Aortic smooth muscle cell (primary cell): ENCODE measurements at places on chromosomes 6 and 20. TPM values are rescaled to one million over a fixed set of nuclear protein-coding genes. Genes with fewer than 3 reads are reported as not detected.

Gene UST
- 30.1 and 32.4 TPM in 2 replicates for total RNA-seq

Gene ARG1
- total RNA-seq: not detected in 2 replicates

Gene OSBPL2
- total RNA-seq: 29.6 and 29.8 TPM in 2 replicates

Gene DZANK1
- total RNA-seq: 0.92 and 1.2 TPM in 2 replicates

Gene RIN2
- 29.2 and 42.2 TPM in 2 replicates for total RNA-seq

Gene BPIFB1
- total RNA-seq: not detected in 2 replicates

Gene SSTR4
- 0.13 TPM in 1 of 2 replicates, not detected in the other for total RNA-seq

Gene HSD17B8
- 8.6 and 12.6 TPM in 2 replicates for total RNA-seq

Gene POM121L2
- total RNA-seq: not detected in 2 replicates

Gene PPP1R3D
- total RNA-seq: 4.0 and 4.4 TPM in 2 replicates

Gene MLN
- total RNA-seq: not detected in 2 replicates

Gene CALHM6
- total RNA-seq: 0.26 and 0.31 TPM in 2 replicates

Gene GSTA3
- total RNA-seq: 0.19 TPM in 1 of 2 replicates, not detected in the other

Gene ABHD16B
- total RNA-seq: not detected in 2 replicates
